ENCODE measurements at places on chromosomes 12 and 14.

DNA sequence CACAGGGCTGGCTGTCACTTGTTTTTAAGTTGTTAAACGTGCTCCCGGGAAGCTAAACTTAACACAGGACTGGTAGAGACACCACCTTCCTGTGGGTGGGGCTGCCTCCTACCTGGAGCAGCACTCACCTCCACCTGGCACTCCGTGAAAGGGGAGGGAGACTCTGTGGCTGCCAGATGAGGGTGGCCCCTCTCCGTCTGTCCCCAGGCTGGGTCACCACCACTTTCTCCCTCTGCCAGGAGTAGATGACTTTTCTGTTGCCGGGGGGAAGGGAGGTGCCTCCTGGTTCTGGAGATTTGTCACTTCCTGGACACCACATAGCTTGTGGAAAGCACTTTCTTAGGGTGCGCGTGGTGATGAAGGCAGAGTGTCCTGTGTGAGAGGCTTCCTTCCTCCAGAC is 81.3 kb downstream of the WDR20 start:
- no peak for DNase-seq

- no peak for DNase-seq
These were observed 111.1 kb downstream of the SINHCAF start for GRCh38 chr12:31214626-31215517.

DNA sequence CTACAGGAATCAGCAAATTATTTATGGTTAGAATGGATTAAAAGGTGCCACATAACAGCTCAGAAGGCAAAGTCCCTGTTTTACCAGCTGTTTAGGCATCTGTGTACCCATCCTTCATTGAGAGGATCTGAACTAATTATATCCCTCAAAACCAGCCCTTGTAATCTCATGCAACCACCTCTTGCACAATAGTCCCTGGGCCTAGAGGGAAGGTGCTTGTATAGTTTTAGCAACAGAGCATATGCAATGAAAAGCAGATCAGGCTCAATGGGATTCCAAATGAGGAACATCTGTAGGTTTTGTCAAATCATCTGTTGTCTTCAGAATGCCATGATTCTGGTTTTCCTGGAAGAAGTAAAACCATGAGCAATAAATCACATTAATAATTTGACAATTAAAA is 26.0 kb upstream of the GLIPR1L2 start:
- DNase-seq: no peak

DNA sequence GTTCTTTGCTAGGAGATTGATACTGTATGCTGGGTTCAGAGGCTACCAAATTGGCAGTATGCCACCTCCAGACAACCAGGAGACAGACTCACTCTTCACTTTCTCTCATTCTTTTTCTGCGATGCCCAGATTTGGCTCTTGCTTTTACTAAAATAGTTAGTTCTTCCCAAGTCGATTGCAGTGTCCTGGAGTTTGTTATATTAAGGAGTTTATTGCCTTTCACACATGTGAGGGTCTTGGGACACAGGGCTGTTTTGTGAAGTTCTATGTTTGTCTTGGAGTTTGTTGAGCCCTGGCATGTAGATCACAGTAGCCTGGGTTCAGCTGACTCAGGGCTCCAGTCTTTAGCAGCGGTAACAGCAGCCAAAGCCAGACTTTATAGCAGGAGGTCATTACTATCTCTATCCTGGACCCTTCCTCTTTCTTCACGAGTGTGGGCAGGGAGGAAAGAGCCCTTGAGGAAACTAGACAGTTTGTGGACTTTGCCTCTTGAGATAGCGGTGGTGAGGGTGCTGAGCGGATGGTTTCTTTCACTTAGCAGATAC is 1.6 kb downstream of the MLEC start:
- DNase-seq: peak; percentile 46

- DNase-seq: no peak
These were observed 8.1 kb downstream of the RFLNA start for GRCh38 chr12:124302807-124303578.

DNA sequence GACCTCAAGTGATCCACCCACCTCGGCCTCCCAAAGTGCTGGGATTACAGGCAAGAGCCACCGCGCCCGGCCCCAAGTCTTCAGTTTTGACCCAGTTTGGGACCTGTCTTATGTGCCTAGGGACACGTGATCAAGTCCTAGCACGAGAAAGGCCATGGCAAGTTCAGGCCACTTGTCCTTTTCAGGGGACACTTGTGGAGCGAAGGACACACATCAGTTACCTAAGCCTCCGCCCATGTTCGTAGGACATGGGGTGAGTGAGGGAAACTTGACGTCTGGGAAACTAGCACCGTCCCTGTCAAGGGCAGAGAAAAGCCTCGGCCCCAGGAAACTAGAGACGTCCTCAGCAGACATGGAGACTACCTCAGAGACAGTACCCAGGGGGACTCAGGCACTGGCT is 60.7 kb downstream of the KDM2B start:
- no peak for DNase-seq

DNA sequence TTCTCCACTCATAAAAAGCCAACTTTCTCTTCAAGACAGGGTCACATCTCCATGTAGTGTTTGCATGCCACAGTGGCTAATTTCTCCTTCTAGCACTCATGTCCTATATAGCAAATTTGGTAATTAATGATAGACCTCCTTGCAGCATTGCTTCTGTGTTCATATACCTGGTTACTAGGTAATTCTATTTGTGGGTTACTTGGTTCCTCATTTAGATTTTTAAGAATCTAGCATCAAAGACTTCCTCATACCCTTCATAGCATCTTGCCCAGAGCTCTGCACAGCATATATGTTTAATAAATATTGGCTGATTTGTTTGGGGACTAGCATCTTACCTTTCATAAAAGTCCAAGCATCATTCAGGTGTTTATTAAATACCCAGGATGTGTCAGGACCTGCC is 152.1 kb downstream of the DUSP6 start:
- DNase-seq: no peak

- no peak for DNase-seq
These were observed 34.7 kb upstream of the FZD10 start for GRCh38 chr12:130127532-130127911.

DNA sequence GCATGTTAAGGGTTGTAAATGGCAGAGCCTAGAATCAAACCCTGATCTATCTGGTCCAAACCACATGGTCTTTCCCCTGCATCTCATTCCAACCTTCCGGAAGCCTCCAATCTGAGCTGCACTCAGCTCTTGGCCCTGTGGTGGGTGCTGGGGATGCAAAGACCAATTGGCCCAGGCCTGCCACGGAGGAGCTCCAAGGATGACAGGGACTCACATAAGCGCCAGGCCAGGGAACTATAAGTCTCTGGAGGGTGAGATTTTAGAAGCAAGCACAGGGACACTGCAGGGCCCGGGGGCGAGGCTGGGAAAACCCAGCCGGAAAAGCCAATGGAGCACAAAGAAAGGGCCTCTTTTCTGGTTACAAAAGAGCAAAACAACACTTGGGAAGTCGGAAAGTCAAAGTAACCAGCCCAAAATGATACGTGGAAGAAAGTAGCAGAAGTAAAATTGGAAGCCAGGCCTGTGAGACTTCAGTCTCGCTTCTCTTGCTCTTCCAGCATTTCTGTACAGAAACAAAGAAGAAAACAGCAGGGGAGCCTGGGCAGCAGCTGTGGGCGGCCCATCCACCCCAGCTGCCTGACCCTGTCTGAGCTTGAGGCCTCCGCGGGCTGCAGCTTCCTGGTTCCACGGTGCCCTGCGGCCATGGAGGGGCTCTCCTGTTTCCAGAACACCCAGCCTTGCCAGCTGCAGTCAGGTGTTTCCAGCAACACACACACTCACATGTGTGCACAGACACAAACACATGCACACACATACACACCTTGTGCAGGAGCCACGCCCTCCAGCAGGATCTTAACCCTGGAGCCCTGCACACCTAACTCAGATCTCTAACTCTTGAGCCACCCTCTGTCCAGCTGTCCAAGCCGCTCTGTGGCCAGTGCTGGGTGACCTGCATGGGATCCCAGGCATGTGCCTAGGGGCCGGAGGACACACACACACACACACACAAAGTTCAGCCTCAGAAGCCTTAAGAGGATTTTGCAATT is 178.2 kb downstream of the BCL11B start:
- no peak for DNase-seq

GRCh38 chr14:91323671-91324605 is 79.4 kb upstream of the GPR68 start:
- DNase-seq: peak; percentile 39

DNA sequence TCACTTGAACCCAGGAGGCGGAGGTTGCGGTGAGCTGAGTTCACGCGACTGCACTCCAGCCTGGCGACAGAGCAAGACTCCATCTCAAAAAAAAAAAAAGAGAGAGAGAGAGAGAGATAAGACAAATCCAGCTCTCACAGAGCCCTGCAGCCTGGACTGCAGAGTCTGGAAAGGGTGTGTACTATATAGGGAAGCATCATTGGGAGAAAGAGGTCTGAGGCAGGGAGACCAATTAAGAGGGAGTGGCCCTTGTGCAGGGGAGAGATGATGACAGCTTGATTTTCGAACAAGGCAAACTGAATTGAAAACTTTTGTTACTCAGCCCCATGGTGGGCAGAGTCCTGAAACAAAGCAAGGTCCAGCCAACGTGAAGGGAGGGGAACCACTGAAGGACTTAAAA is 116.2 kb downstream of the CCDC60 start:
- no peak for DNase-seq

DNA sequence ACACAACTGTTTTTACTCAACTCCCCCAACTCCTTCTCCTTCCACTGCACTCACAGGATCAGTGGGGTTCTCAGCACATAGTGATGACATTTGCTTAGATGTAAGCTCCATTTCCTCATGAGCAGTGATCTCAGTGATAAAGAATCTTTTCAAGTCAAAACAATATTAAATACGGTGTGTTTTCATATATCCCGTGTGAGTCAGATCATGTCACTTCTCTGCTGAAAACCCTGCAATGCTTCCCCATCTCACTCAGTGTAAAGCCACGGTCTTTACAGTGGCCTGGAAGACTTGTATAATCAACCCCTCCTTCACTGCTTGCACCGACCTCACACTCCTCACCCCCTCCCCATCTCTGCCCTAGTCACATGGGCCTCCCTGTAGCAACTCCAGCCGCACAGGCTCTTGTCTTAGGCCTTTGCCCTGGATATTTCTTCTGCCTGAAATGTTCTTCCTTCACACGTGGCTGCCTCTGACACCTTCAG is 149.7 kb upstream of the ARHGAP5 start:
- peak; percentile 91 for DNase-seq
